Tibial nerve (tissue), 4 donors: ENCODE measurements at places on chromosomes 13 and 19. TPM values are rescaled to one million over a fixed set of nuclear protein-coding genes. Genes with fewer than 3 reads are reported as not detected.
A peak's percentile ranks its signal among the peaks of the same experiment; 100 is the strongest.

DNA sequence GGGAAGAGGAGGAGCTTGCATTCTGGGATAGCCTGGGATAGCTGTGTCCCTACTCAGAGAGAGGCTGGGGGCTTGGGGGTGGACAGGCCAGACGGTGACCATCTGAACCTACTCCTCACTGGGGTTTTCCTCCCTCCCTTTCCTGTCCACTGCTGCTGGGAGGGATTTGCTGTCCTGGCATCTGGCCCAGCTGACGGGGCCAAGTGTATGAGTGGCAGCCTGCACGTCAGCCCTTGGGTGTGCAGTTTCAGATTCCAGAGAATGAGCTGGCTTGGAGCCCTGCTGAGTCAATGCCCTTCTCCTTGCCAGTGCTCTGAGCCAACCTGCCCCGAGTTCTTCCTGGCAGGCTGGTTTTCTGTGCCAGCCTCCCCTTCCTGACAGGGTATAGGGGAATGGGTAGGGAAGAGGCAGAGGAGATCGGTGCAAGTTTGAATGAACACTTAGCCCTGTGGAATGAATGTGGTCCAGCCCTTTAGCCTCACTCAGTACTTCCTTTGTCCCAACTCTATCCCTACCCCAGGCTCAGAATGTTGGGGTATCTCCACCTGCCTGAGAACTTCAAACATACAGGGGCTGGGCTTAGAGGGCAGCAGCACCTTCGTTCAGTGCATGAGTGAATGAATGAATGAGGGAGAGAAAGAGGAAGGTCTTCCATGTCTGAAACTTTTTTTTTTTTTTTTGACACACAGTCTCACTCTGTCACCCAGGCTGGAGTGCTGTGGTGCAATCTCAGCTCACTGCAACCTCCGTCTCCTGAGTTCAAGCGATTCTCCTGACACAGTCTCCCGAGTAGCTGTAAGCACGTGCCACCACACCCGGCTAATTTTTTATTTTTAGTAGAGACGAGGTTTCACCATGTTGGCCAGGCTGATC lies 1.8 kb upstream of the ANGPTL4 start:
- H3K27ac ChIP-seq, result no peak overlapping the region
- no peaks in the 10 kb centered on the region for H3K4me1 ChIP-seq
- no peaks in the 10 kb centered on the region for H3K36me3 ChIP-seq
- no peak overlapping the region for H3K4me3 ChIP-seq
- peak; percentile 86 for DNase-seq

DNA sequence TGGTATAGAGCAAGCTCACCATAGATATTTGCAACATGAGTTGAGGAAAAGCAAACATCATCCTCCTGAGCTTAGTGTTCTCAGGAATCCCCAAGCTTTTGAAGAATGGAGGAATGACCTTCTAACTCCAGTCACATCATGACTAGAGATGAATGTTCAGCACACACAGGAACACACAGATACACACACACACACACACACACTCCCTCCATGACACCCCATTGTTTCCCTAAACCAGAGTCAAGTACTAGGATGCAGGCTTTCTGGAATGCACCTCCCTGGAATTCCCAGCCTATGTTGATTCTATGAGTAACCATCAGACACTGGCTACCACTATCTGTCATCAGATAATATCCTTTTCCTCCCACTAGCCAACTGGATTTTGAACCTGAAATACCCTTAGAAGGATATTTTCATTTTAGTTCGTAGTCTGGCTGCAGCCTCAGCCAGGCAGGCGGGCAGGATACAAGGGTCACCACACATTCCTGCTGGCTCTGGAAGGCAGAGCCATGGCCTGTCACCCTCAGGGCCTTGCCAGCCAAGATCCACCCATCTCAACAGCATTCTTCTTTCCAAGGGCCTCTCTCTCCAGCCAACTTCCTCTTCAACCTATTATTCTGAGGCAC lies 162.4 kb downstream of the FOXO1 start:
- H3K4me1 ChIP-seq, result no peaks in the 10 kb centered on the region
- no peaks in the 10 kb centered on the region for H3K27me3 ChIP-seq
- H3K4me3 ChIP-seq, result no peak overlapping the region
- H3K27ac ChIP-seq, result no peak overlapping the region

- H3K27me3 ChIP-seq, result no peaks in the 10 kb centered on the region
- peak within 1 kb of the TSS; percentile 97 for H3K27ac ChIP-seq
- peaks cover 46% of the 10 kb centered on the region for H3K4me1 ChIP-seq
- DNase-seq, result peak; percentile 58
- H3K4me3 ChIP-seq, result peak within 1 kb of the TSS; percentile 63
Observed at GRCh38 chr19:47713046-47714021, at the start of gene EHD2. EHD2 (plus strand) TSS chr19:47713422; CDS start chr19:47716613, 3,191 bp downstream.

GRCh38 chr13:45737571-45738017 lies 35.5 kb downstream of the CBY2 start:
- no peak overlapping the region for H3K27ac ChIP-seq
- no peak overlapping the region for H3K4me3 ChIP-seq
- H3K36me3 ChIP-seq, result no peaks in the 10 kb centered on the region

DNA sequence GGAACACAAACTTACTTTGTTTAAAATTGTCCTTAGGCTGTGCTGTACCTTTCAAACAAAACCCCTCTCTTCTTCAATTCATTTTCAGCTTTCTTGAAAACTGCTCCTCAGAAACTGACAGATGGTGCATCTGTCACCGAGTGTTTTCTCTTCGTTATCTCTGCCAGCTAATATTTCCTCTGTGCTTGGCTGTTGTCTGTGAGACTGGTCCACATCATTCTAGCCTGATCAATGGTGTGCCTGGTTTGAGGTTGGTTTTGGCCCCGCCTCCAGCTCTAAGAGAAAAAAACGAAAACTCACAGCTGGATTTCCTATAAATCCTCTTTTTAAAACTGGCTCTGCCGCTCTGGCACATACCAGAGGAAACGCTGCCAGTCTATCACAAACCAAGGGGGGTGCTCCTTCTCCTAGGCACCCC lies 79.7 kb downstream of the STARD13 start:
- H3K4me3 ChIP-seq, result no peak overlapping the region
- peaks cover 100% of the 10 kb centered on the region for H3K4me1 ChIP-seq

- DNase-seq, result no peak
- H3K36me3 ChIP-seq, result no peaks in the 10 kb centered on the region
- no peaks in the 10 kb centered on the region for H3K27me3 ChIP-seq
- no peak overlapping the region for H3K4me3 ChIP-seq
- H3K4me1 ChIP-seq, result no peaks in the 10 kb centered on the region
Observed at GRCh38 chr13:44710576-44710975, 134.4 kb upstream of the TSC22D1 start.

DNA sequence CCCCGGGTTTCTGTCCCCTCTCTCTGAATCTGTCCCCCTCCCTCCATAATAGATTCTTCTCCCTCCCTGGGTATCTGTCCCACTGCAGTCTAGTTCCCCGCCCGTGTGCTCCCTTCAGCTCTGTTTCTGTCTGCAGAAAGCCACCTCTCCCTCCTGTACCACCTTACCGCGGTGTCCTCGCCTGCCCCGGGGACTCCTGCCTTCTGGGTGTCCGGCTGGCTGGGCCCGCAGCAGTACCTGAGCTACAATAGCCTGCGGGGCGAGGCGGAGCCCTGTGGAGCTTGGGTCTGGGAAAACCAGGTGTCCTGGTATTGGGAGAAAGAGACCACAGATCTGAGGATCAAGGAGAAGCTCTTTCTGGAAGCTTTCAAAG lies 1.3 kb downstream of the FCGRT start:
- H3K4me1 ChIP-seq, result peaks cover 15% of the 10 kb centered on the region
- peak overlapping the region; percentile 96 for H3K27ac ChIP-seq
- DNase-seq, result no peak
- H3K36me3 ChIP-seq, result no peaks in the 10 kb centered on the region

- no peak overlapping the region for H3K4me3 ChIP-seq
- no peaks in the 10 kb centered on the region for H3K36me3 ChIP-seq
- H3K27ac ChIP-seq, result peak overlapping the region; percentile 89
- DNase-seq, result no peak
Observed at GRCh38 chr13:40476175-40476958, 190.1 kb downstream of the FOXO1 start.

The PRRG2 gene
- total RNA-seq, result not detected

The PLIN5 gene
- 26.7 TPM for total RNA-seq

The KLHL1 gene
- total RNA-seq, result not detected

The LYPD3 gene
- 0.44 TPM for total RNA-seq

The JSRP1 gene
- total RNA-seq, result not detected
